ENCODE measurements at places on chromosomes 16 and 17.

DNA sequence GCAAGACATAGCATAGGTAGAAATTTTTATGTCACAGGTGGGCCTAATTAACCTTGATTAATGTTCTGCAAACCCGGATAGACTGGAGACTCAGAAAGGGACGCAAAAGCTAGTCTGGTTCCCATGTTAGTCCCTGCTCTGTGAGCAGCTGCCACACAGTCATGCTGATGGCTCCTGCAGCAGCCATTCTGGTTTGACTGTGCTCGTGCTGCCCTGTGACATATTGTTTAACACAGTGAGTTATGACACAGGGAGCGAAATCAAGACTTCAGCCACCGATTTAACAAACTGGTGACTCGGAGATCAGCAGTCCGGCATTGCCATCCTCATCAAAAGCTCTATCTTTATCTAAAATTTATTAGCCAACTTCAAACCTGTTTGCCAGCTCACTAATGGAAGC is 169.8 kb downstream of the WWOX start:
- DNase-seq, result no peak

- no peak for DNase-seq
Measured at GRCh38 chr16:85563515-85564276, 49.4 kb upstream of the GSE1 start.

- peak; percentile 6 for DNase-seq
Measured at GRCh38 chr17:12230481-12231354, 210.0 kb downstream of the MAP2K4 start.

GRCh38 chr16:31877876-31878642 is 4.5 kb downstream of the ZNF267 start:
- no peak for DNase-seq

All from AG04450 (cell line).